ENCODE measurements at places on chromosomes 13 and 19.

- peak; percentile 39 for DNase-seq
These were observed 13.6 kb downstream of the ACP4 start for GRCh38 chr19:50803633-50804419.

DNA sequence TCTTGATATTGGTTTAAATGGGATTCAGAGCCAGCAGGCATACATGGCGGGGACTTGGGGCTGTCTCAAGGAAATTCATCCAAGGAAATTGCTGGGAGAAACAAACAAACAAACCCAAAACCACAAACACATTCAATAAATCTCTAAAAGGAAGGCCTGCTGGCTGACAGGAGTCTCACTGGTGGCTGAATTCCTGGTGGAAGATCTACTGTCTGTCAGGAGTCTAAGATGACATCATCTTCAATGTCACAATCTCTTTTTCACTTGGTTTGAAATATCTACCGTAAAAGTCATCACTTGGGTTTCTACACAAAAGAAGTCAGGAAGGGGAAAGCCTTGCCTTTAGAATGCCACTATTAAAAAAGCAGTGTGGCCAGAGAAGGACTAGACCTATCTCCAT, 87.9 kb downstream of the KLF5 start:
- DNase-seq: no peak

GRCh38 chr13:101382086-101382485, 34.2 kb downstream of the NALCN start:
- DNase-seq: peak; percentile 45

DNA sequence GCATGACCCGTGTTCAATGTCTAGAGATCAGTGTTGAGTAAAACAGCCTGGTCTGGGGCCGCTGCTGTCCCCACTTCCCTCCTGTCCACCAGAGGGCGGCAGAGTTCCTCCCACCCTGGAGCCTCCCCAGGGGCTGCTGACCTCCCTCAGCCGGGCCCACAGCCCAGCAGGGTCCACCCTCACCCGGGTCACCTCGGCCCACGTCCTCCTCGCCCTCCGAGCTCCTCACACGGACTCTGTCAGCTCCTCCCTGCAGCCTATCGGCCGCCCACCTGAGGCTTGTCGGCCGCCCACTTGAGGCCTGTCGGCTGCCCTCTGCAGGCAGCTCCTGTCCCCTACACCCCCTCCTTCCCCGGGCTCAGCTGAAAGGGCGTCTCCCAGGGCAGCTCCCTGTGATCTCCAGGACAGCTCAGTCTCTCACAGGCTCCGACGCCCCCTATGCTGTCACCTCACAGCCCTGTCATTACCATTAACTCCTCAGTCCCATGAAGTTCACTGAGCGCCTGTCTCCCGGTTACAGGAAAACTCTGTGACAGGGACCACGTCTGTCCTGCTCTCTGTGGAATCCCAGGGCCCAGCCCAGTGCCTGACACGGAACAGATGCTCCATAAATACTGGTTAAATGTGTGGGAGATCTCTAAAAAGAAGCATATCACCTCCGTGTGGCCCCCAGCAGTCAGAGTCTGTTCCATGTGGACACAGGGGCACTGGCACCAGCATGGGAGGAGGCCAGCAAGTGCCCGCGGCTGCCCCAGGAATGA, 1.5 kb upstream of the CEACAM5 start:
- peak; percentile 61 for DNase-seq

DNA sequence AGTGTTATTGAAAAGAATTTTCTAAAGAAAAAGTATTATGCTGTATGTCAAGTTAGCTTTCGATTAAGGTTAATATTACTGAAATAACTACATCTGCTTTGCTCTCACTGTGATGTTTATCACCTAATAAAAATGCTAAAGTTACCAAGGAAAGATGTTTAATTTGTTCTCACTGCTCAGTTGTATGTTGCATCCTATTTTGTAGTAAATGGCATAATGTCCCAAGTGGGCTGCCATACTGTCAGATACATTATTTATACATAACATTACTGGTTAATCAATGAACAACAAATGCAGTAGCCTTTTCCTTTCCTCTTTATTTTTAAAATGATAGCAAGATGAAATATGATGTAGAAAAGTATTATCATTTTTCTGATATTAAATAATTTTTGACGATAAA, 226.3 kb upstream of the DACH1 start:
- no peak for DNase-seq

- no peak for DNase-seq
These were observed 30.8 kb upstream of the AKT2 start for GRCh38 chr19:40315812-40316470.

Data from dermis blood vessel endothelial cell (primary cell).